ENCODE measurements at places on chromosomes 16 and 17. TPM values are rescaled to one million over a fixed set of nuclear protein-coding genes. Genes with fewer than 3 reads are reported as not detected.

UTS2R gene
- total RNA-seq: not detected

GRAP gene
- under 0.01 TPM for total RNA-seq

DPEP3 gene
- not detected for total RNA-seq

OR3A3 gene
- not detected for total RNA-seq

TAC4 gene
- not detected for total RNA-seq
